Prostate gland (tissue), 2 donors: ENCODE measurements at places on chromosomes 1 and 21. TPM values are rescaled to one million over a fixed set of nuclear protein-coding genes. Genes with fewer than 3 reads are reported as not detected.
A peak's percentile ranks its signal among the peaks of the same experiment; 100 is the strongest.

Gene FMO3
- 2.4 TPM for total RNA-seq

Gene LDLRAP1
- 37.8 TPM for total RNA-seq

Gene CHRM3
- 3.9 TPM for total RNA-seq

Gene SLAMF7
- 0.14 TPM for total RNA-seq

Gene TM2D1
- 86.9 TPM for total RNA-seq

GRCh38 chr1:27572679-27573426 lies 31.1 kb downstream of the AHDC1 start:
- no peak for DNase-seq

DNA sequence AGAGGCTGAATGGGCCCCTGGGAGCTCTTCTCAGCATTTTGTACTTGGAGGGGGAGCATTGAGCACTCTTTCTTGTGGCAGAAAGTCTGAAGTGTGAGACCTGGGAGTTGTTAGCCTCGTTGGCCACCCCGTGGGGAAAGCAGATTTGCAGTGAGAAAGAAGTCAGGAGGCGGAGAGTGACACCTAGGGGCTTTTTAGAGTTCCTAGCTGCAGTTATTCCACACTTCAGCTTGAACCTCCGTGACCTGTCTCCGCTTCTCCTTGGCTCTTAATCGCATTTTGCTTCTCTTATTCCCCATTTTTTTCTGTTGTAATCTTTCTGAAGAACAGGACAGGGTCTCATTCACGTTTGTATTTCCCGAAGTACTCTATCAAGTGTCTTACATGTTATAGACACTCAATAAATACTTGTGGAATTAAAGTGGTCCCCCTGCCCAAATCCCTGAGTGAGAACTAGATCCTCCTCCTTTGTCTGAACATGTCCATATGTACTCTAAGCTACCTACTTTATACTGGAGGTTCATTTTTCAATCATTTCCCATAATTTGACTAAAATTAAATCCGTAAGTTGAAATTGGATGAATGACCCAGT lies 14.5 kb upstream of the C1orf141 start:
- DNase-seq = peak; percentile 62

- no peak for DNase-seq
Measured at GRCh38 chr1:225942574-225942973, 1.6 kb upstream of the LEFTY2 start.
